Hindlimb muscle (tissue), 1 donor: ENCODE measurements at places on chromosomes 11 and 22.

DNA sequence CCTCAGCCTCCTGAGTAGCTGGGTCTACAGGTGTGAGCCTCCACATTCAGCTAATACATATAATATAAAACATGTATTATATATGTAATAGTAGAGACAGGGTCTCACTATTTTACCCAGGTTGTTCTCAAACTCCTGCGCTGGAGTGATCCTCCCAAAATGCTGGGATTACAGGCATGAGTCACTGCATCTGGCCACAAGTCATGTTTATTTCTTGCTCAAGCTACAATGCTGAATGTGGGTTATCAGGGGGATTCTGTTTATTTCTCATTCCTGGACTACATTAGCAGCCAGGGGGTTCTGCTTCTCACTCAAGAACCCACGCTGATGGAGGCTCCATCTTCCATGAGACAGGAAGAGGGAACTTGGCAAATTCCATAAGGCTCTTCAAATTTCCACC, 24.8 kb downstream of the FOLR3 start:
- no peak for DNase-seq

DNA sequence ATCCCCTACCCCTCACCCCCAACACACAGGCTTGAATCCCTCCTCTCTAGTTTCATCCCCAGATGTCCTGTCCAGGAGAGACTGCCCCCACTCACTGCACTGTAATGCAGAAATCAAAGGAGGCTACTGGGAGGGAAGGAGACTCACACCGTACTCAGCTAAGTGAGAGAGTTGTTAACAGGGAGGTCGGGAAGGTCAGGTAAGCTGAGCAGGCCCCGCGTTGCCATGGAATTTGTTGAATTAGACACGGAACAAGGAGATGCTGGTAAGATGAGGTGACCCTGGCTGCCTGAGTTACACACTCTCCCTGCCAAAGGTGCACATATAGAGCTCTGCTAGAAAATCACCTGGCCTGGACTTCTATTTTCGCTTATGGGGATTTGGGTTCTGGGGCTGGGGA, 197.9 kb downstream of the NXPE2 start:
- no peak for DNase-seq

- no peak for DNase-seq
Observed at GRCh38 chr11:116037861-116038260, 533.6 kb upstream of the CADM1 start.

DNA sequence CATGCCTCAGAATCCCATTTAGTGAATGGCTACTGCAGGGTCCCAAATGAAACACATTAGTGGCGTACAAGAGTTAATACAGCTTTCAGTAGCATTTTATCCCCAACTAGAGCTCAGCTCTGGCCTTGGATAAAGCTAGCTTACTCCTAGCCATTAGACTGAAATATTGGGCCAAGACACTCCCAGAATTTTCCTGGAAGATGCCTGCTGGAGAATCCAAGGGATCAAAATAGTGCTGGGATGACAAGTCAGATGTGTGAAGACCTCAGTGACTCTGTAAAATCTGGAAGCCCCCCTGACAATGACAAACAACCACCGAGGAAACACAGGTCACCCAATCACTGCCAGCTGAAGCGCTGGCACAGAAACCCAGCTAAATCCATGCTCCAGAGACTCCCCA, 303.1 kb upstream of the SORL1-AS1 start:
- DNase-seq, result peak; percentile 45

DNA sequence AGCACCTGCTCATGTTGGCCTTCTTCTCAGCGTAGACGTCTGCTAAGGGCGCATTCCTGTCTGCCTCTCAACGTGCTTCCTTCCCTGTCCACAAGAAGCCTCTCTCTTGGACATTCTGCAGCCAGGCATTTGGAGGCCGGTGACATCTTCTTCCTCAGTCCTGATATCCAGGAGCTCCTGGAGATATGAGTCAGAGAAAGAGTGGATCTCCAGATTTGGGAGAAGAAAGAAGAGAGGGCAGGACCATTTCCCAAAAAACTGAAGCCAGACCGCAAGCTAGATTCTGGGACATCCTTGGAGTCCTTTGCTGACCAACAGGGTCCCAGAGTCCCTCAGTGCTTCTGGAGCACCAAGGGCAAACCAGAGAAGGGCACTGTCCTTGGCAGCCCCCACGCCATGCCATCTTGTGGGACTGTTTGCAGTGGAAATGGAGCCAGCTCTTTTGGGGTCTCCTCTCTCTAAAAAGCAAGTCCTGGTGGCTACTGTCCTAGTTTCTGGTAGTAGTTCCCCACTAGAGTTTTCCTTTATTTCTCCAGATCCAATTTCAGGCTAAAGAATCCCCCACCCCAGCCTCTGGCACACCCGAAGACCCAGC, 36.1 kb upstream of the SYT13 start:
- no peak for DNase-seq

DNA sequence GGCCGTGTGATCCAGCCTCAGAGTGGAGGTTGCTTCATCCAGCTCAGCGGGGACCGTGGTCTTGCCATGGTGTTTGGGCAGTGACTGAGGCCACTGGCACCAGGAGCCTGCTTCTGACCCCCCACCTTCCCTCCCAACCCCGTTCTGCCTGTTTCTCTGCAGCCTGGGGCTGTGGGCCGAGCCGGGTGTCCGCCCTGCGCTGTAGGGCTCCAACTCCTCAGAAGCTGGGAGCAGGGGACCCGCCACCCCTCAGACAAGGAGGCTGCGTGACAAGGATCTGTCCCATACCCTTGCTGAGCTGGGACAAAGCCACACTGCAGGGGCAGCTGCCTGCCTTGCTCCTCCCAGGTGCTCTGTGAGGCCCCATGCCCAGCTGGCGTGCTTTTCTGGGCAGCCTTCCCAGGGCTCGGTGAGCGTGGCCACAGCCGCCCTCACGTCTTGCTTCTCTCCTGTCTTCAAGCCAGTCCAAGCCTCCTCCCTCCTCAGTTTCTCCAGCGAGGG, 11.7 kb upstream of the ARFGAP3 start:
- DNase-seq, result peak; percentile 36

GRCh38 chr11:43418197-43418596, 59.5 kb downstream of the TTC17 start:
- DNase-seq, result no peak

DNA sequence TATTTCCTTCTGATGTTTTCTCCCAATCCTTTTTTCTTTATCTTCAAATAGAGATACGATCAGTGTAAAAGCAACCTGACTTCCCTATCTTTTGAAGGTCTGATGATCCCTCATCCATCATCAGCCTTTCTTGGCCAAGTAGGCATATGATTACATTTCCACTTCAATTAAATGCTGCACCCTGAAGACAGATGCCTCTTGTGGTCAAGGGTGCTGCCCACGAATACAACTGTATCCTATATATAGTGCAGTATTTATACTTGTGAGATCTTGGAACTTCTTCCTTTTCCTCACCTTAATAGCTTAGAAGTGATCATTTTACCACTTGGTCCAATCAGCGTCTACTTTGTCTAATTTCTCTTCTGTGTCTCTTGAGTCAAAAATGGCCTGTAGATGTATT, 9.3 kb upstream of the ZNRF3 start:
- DNase-seq, result no peak

- DNase-seq, result no peak
Observed at GRCh38 chr22:39176714-39177455, 24.4 kb upstream of the CBX7 start.

DNA sequence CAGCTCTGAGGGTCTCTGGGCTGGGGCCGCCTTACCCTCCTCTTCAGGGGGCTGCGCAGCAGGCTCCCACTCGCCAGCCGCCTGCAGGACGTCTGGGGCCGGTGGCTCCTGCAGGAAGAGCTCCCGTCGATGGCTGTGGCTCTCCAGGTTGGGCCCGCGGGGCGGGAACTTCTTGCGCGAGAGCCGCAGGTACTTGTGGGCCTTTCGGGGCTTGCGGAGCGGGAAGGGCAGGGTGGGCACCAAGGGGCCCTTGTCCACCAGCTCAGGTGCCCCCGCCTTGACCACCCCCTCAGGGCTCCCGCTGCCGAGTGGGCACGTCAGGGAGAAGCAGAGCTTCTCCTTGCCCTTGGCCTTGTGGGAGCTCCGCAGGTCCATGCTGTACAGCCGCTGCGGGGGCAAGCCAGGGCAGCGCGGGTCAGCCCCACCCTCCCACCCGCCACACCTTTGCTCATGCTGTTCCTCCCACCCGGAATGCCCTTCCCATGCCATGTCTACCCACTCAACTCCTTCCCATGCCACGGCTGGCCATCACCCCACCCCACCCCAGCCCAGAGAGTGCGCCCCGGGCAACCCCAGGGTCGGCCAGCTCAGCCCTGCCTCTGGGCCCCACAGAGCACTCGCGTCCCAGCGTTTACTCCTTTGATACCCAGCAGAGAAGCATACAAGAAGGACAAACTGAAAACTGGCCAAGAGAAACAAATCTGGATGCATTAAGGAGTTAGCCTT, 18.0 kb downstream of the CBX7 start:
- no peak for DNase-seq

DNA sequence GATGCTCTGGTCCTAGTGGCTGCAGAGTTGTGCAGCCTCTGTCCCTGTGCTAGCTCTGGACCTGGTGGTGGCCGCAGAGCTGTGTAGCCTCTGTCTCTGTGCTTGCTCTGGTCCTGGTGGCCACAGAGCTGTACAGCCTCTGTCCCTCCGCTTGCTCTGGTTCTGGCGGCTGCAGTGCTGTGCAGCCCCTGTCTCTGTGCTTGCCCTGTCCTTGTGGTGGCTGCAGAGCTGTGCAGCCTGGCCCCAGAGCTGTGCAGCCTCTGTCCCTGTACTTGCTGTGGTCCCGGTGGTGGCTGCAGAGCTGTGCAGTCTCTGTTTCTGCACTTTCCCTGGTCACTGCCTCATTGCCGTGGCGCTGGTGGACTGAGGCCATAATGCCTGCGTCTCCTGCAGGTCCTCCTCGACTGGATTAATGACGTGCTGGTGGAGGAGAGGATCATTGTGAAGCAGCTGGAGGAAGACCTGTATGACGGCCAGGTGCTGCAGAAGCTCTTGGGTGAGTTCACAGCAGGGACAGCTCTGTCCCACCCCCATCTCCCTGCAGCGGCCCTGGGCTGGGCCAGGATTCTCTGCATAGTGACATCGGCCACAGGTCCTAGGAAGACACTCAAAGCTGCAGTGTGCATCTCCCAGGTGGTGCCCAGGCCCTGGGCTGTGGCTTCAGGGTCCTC, 61.9 kb upstream of the PARVG start:
- no peak for DNase-seq

DNA sequence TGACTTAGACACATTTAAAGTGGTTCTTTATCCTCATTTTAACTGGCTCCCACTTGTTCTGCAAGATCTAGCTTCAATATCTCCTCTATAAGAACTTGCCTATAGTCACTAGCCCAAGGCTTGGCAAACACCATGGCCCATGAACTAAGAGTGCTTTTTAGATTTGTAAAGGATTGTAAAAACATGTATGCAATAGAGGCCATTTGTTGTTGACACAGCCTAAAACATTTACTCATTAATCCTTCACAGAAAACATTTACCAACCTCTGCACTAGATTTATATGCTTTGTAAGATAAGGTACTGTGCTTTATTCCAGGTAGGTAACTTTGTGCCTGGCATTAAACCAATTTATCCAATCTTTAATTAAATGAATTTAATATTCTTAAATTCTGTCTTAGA, 5.5 kb downstream of the HYLS1 start:
- DNase-seq, result no peak

DNA sequence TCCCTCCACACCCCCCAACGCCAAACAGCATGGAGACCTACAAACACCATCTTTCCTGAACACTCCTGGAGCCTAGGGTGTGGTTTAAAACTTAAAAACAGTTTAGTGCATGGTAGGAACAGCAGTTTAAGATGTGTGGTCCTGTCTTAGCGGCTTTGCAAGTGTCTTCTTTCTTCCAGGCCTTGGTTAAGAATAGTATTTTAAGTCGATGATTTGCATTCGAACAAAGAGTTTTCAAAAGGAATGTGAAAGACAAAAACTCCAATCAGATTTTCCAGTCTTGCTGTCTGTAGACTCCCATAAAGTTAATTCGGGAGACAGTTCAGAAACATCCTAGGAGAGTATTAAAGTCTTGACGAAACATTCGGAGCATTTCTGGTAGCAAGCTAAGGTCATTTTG, 3.7 kb downstream of the FGF4 start:
- no peak for DNase-seq

GRCh38 chr22:34198976-34199375, 278.7 kb upstream of the LARGE1 start:
- no peak for DNase-seq

GRCh38 chr22:46578824-46579561, 41.2 kb upstream of the GRAMD4 start:
- DNase-seq, result no peak

- no peak for DNase-seq
Observed at GRCh38 chr11:129702410-129703398, 112.9 kb upstream of the TMEM45B start.

- DNase-seq, result no peak
Observed at GRCh38 chr11:17613428-17613962, 66.4 kb downstream of the OTOG start.

DNA sequence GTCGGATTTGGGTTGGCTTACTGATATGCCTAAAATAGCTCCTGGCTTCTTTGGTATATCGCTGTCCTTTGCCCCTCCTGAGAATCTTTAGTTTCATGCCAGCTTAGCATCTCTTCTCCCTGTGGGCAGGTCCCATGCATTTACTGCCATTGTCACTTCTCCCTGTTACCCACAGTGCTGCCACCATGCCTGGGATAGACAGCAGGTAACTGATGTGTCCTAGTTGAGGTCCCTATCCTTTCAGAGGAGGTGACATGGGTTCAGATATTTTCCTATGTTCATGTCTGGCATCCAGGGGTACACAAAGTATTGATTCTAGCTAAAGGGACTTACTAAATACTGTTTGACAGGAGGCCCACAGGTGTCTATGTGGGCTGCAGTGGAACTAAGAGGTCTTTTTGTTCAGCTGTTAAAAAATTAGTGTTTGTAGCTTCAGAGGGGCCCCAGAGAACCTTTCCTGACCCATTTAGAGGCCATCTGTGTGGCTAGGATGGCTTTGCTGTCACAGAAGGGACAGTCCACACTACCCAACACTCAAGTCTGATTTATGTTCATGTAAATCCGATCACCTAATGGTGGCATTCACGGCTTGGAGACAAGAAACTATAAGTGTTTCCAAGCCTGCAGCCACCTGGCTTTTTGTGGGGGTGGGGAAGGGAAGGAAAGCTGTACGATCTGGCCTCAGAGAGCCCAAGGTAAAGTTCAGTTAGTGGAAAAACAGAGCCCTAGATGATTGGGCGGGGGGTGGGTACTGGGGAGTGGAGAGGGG, 8.5 kb downstream of the TIMP3 start:
- no peak for DNase-seq

GRCh38 chr11:34359548-34359891, 1.7 kb upstream of the ABTB2 start:
- no peak for DNase-seq

GRCh38 chr11:83371489-83371888, 85.3 kb upstream of the CCDC90B start:
- DNase-seq, result no peak

DNA sequence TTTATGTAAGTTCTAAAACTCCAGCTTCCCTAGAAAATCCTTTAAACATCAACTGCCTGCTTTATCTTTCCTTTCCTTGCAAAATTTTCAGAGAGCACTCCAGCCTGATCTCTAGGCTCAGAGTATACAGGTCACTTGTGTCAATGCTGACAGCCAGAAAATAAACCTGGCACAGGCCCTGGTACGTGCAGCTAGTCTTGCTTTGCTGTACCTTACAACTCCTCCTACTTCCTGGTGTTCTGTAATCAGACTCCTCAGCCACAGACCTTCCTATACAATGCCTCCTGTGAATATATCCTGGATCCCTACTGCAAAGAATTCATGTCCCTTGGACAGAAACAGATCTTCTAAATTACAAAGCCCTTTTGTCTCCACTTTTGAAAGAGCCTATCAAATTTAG, 24.2 kb upstream of the TMEM123 start:
- DNase-seq, result no peak
